Stimulated activated CD8-positive, alpha-beta memory T cell treated with anti-CD3 and anti-CD28 coated beads, Interleukin-2, amount 100 ng/mL, for 48 hours (primary cell): ENCODE measurements at places on chromosomes 2 and 18.
A peak's percentile ranks its signal among the peaks of the same experiment; 100 is the strongest.

DNA sequence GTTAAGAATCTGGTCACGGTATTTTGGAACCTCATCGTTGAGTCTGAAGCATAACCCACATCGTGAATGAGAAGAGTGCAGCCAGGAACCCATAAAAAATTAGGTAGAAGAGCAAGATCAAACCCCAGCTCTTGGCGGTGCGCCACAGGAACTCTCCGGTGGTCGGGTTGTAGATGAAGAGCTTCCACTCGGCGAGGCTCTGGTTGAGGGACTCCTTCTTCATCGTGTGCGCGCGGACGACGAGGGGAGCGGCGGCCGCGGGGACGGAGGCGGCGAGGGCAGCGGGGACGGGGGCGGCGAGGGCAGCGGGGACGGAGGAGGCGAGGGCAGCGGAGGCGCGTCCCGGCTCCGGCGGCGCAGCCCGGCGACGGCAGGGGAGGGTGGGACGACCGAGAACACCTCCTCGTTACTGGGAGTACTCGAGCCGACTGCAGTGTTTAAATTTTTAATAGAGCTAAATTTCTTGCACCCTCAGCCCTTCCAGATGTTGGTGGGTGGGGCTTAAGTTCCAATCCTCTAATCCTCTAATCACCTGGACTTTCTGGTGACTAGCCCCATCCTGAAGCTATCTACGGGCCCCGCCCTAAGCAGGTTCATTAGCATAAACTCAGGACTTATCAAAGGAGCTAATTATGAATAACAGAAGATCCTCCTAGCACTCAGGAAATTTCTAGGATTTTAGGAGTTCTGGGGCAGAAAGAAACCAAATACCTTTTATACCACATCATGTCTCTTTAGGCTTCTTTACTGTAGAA, 20.4 kb upstream of the PAPOLG start:
- no peak for DNase-seq

GRCh38 chr18:50079571-50080295, 115.2 kb downstream of the MYO5B start:
- no peak for DNase-seq

DNA sequence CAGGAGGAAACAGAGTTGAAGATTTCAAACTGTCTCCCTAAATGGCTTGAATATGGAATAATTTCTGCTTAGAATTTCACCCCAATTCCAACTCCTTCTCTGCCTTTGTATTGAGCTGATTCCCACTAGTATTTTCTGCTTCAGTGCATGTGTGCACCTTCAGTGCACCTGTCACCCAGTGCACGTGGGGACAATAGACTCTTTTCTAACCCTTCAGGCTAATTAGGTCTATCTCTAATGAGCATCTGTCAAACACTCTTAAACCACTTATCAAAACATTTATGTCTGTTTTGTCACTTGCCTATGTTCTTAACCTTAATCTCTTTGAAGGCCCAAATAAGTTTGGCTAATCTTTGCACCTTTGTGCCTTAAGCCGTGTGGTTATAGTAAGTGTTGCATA, 232.0 kb upstream of the NETO1 start:
- DNase-seq = no peak

GRCh38 chr2:240021488-240022104, 3.5 kb downstream of the NDUFA10 start:
- peak; percentile 42 for DNase-seq

- DNase-seq = no peak
Measured at GRCh38 chr18:41751161-41751560, 203.9 kb upstream of the PIK3C3 start.

DNA sequence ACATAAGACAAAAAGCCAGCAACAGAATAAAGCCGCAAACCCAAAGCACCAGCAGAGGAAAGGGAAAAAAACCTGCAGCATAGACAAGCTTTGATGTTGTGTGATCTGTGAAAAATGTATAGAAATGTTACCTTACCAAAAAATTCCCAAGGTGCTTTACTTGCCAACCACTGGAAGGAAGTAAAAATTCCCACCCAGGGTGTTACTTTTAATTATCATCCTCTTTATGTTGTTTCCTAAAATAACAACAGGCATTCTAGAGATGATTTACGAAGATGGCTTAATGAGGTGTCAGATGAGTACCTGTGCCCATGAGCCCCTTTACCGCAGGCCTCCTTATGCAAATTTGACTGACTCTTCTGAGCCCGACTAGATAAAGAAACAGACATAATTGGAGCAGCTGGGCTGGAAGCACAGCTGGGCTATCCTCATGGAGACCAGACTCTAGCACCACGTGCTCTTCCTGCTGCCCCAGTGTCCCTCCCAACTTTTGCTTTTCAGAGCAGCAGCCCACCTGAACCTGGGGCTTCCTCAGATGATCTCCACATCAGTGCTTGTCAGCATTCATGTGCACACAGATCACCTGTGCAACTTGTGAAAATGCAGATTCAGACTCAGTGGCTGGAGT, 41.5 kb downstream of the SRSF7 start:
- DNase-seq = no peak

GRCh38 chr2:144111437-144111836, 408.5 kb downstream of the ZEB2 start:
- no peak for DNase-seq

DNA sequence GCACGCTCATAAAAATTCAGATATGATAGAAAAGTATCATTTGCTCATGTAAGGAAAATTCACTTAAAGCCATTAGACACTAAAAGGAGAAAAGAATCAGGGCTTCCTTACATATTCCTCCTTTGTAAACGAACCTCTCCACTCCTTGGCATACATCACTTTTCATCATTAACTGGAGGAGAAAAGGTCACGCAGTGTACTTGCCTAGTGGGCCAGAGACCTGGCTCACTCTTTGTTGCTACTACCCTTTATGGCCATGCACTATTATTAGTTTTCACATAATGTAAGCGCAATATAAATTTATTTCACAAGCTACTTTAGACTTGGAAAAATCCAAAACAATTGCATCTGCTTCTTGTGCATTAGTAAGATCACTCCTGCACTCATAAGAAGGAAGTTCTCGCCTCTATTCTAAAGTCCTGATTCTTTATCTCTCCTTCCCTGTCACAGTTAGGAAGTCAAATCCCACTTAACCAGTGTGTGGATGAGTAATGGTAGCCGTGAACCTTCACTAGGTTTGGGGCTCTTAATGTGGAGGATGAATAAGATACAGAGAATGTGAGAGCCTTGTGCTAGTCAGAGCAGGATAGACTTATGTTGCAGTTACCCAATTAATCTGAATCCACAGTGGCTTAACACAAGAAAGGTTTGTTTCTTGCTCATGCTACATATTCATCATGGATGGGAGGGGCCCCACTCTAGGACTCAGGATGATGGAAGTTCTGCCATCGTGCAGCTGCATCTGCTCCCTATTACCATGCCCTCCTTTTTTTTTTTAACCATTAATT, 115.0 kb upstream of the GLS start:
- DNase-seq = no peak

- no peak for DNase-seq
Measured at GRCh38 chr2:141438536-141438935, 692.3 kb downstream of the LRP1B start.

DNA sequence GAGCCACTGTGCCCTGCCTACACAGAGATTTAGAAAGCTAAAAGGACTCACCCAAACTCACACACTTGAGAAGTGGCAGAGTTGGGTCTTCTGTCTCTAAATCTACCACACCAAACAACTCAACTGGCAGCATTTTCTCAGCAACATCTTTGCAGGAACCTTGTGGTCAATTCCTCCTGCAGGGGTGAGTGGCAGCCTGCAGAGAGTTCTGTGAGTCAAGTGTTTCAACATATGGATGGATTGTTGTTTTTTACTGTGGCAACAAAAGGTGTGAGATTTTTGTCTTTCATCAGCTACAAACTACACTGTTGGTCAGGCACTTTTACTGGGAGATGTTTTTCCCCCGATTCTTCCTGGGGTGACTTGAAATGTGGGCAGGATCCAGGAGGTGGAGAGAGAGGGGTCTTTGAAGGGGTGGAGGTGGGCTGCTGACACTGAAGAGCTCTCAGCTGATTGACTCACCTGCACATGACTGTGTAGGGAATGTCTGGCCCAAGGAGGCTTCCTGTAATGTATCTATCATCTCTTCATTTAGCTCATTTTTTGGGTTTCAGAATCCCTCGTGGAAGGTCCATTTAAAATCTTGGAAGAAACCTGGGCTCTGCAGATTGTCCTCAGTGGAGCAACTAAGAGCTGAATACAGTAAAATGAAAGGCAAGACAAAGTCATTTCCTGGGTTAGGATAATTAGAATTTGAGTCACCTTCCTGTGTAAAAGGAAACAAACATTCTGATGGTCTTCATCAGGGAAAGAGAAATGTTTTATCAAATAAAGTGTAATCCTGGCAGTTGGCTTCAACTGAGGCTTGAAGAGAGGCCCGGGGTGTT, 98.6 kb downstream of the MSH2 start:
- no peak for DNase-seq

DNA sequence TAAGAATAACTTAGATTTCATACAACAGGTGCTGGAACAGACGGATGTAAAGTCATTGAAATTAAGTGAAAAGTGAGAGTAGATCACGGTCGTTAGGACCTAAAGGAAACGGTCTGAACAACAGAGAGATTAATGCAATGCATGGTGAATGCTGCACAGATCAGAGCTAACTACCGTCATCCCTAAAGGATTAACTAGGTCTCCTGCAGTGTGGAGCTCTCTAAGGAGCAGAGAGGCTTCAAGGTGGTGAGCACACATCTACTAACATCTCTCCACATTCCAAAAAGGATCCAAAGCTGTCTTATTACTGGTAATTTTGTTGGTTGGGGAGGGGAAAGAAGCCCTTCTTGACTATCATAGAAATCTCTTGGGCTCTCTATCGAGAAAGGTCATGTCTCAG, 75.3 kb downstream of the CABYR start:
- no peak for DNase-seq

DNA sequence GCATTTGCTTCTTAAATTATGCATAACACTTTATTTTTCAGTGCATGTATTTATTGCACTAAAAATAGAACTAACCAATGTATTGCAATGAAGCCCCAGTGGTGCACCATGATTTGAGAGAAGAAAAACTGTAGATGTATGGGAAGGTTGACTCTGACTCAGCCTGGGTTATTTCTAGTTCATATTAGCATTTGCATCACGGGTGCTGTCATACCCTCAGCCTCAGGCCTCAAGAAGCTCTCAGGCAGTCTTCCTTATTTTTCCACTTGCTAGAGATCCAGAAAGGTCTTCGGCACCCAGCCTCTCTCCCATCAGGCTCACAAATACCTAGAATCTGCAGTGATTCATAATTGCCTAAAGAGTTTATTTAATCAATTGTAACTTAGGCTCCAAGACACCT, 148.0 kb downstream of the DNER start:
- no peak for DNase-seq

DNA sequence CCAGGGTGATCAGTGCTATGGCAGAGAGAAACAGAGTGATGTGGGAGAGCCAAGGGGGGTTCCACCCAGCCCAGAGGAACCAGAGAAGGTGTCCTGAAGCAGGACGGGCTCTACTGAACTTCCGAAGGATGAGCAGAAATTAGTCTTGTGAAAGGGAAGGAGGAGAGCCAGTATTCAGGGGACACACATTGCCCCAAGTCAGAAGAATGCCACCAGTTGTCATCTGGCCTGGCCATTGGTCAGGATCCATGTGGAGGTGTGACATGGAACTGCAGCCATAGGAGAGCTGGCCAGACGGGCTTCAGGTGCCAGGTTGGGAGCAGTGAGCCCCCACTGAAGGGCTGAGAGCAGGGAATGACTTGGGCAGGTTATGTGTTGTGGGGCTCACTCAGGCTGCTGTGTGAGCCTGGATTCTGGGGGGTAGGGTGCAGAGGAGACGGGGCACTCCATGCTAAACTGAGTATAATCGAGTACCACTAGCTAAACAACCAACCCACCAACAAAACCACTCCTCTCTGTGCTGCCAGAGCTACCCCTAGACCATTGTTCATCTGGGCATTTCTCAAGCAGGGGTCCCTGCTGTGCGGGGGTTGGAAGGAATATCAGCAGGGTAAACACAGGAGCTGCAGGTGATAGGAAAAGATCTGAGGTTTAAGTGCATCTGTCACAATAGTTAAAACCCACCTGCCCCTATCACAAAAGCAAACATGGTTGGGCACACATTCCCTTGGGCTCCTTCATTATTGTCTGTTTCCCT, 25.3 kb downstream of the MARCO start:
- DNase-seq = no peak

- no peak for DNase-seq
Measured at GRCh38 chr2:42853549-42854206, 61.3 kb upstream of the HAAO start.

GRCh38 chr2:62029910-62030309, 124.4 kb downstream of the COMMD1 start:
- no peak for DNase-seq

GRCh38 chr2:174176898-174177297, 71.4 kb downstream of the OLA1 start:
- no peak for DNase-seq

GRCh38 chr2:164697688-164698461, 76.6 kb upstream of the GRB14 start:
- no peak for DNase-seq

GRCh38 chr18:2905854-2906703, 59.3 kb downstream of the EMILIN2 start:
- DNase-seq = peak; percentile 55

DNA sequence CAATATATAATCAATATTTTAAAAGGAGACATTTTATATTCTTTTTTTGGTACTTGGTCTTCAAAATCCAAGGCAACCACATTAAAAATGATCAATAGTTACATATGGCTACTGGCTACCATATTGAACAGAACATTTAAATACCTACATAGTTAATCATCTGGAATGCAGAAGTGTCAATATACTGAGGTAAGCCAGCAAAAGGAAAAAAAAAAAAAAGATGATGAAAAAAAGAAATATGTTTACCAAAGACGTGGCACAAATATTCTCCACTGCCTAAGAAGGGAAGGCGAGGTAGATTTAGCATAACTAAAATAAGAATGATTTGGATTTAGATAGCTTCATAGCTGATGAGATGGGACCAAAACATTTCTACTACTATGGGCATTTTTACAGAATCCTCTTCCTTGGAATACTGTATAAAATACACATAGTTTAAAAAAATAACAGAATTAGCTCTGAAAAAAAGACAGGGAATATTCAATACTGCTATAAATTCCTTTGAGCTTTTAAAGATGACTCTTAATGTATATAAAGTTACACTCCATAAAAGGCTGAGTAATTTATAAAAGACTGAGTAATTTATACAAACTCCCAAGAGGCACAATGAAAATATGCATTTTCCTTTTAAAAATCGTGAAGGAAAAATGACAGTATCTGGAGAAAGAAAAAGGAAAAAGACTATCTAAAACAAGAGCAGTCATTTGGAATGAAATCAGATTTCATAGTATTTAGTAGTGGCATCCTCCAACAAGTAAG, 63.5 kb downstream of the CDH2 start:
- no peak for DNase-seq

GRCh38 chr2:9017411-9017810, 13.9 kb upstream of the MBOAT2 start:
- no peak for DNase-seq

GRCh38 chr2:26246818-26247217, 2.1 kb downstream of the HADHB start:
- DNase-seq = no peak

GRCh38 chr2:203797276-203797675, 70.3 kb upstream of the CTLA4 start:
- no peak for DNase-seq
